Fibroblast of the aortic adventitia (primary cell): ENCODE measurements at places on chromosomes 16 and 17. TPM values are rescaled to one million over a fixed set of nuclear protein-coding genes. Genes with fewer than 3 reads are reported as not detected.

DNA sequence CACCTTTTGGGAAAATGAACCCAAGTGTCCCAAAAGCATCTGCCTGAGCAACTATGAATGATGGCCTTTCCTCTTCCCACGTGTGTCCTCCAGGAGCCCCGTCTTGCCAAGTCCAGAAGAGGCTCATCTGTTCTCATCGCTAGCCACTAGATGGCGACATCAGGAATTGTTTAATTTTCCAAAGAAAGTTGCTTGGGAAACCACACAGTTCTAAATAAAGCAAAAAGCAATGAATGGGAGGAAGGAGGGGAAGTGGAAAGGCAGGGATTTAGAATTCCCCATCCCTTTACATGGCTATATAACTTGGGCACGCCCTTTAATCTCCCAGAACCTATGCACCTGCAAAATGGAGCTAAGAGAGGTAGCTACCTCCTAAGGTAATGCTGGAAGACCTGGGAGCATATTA, 9.0 kb upstream of the CDH5 start:
- DNase-seq = peak; percentile 91

- DNase-seq = no peak
These were observed 36.7 kb upstream of the ABCA5 start for GRCh38 chr17:69363488-69364210.

GRCh38 chr17:62679866-62680377, 52.5 kb downstream of the MRC2 start:
- no peak for DNase-seq

GRCh38 chr17:49843774-49844350, 4.0 kb downstream of the TAC4 start:
- DNase-seq = no peak

DNA sequence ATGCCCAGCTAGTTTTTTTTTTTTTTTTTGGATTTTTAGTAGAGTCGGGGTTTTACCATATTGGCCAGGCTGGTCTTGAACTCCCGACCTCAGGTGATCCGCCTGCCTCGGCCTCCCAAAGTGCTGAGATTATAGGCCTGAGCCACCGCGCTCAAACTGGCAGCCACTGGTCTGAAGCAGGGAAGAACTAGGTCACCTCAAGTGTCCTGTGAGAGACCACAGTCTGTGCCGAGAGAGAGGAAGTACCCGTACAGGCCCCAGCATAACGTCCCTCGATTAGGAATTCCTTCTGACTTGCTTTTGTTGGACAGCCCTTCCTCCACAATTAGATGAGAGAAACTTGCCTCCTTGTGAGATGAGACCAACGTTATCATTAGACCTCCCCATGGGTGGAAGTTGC, 13.7 kb upstream of the CD300E start:
- DNase-seq = no peak

DNA sequence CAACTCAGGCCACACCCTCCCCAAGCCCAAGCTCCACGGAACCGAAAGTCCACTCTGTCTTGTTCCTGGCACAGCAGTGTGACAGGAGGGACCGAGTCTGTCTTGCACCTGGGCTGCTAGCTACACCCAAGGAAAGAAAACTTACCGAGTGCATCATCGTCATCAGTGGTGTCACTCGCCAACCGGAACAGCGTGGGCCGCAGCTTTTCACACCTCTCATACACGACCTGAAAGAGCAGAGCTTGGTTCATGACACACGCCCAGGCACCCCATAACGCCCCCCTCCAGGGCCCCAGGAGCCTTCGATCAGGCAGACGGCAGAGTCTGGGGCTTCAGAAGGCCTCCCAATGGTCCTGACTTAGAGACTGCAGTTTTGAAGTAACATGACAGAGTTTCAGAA, 27.5 kb downstream of the GGA2 start:
- DNase-seq = no peak

DNA sequence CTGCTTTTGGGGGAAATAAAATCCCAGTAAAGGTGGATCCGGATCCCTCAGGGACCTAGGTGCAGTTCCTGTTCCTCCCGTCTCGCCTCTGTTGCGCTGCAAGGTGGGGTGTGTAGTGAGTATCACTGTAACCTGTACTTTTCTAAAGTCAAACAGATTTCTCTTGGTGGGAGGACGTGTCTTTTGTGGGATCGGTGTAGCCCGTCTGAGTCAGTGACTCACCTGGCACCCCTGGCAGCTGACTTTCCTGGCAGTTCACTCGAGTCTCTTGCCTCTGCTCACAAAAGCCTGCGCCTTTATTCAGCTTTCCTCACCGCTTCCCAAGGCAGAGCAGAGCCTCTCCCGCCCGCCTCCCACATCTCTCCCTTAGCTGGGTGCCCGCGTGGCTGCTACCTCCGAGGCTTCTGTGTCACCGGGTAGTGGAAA, 85.7 kb downstream of the CMIP start:
- no peak for DNase-seq

DNA sequence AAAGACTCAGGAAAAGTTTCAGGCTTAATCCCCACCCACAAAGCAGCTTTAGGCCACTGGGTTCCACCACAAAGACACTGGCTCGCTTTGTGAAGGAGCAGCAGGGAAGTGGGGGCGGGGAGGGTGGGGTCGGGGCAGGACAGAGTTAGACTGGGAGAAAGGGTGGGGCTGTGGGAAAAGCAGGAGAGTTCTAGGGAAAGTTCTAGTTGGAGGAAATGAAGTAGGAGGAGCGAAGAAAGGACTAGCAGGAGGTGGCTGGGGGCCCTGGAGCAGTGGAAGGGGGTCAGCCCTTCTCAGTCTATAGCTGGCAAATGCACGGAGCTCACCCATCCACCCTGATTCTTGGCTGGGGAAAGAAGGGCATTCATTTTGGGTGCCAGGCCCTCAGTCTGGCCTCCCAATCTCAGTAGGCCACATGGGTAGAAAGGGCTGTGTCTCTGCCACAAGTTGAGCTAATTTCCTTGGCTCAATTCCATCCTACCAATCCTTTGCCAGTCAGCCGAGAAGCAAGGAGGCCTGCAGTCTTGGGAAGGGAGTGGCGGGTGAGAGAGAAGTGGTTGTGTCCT, 4.6 kb downstream of the INPP5K start:
- DNase-seq = peak; percentile 76

Gene OSGIN1
- total RNA-seq = 6.5 and 6.6 TPM in 2 replicates

Gene EVPLL
- total RNA-seq = not detected in 2 replicates

Gene NOS2
- total RNA-seq = 0.16 TPM in 1 of 2 replicates, not detected in the other

Gene KRT33A
- not detected in 2 replicates for total RNA-seq

Gene ATP2A1
- 0.18 TPM in 1 of 2 replicates, not detected in the other for total RNA-seq

Gene PRSS8
- total RNA-seq = not detected in 2 replicates
